ENCODE measurements at places on chromosomes 16 and 17.

- no peak for DNase-seq
Measured at GRCh38 chr17:27780828-27781404, 19.4 kb downstream of the NOS2 start.

DNA sequence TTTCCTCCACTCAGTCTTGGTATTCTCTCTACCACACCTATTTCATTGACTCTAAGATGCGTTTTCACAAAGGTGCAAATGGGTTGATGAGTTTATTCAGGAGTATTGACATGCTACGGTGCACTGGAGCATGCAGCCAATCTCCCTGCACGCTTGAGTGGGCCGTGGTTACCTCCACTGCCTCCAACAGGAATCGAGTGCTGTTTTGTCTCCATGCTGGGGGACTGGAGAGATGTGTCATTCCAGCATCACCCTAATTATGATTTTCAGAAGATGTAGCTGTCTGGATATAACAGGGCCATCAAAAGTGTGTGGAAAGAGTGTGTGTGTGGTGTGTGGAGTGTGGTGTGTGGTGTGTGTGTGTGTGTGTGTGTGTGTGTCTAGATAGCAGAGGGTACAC is 351.6 kb upstream of the ZFHX3 start:
- no peak for DNase-seq

DNA sequence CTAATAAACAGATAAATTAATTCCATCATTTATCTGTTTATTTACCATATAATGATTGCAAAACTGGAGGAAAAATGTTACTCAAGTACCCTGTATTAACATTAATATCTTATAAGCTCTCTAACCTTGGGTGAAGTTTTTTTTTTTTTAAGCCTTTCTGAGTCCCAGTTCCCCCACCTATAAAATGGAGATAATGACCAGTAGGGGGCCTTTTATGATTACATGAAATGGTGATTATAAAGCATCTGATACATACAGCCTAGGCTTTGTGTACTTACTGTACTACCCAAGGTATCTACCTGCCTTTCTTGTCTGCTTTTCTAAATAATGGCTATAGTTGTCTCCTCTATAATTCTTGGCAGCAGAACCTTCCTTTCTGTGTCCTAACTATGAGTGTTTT is 22.6 kb downstream of the LRRC36 start:
- no peak for DNase-seq

DNA sequence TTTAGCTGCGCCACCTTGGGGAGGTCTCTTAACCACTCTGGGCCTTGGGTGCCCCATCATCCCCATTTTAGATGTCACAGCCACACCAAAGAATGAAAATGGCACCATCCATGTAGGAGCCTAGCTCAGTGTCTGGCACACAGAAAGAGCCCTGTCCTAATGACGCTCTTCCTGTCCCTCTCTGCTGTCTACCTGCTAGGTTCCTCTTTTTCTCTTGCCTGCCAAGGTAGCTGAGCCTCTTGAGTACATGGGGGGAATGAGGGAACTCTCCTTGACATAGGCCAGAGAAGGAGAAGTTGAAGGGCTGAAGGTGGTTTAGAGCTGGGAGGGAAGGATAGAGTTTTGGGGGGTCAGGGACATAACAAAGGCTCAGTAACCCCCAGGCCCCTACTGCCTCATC is 1.8 kb downstream of the RUNDC3A start:
- DNase-seq = no peak

DNA sequence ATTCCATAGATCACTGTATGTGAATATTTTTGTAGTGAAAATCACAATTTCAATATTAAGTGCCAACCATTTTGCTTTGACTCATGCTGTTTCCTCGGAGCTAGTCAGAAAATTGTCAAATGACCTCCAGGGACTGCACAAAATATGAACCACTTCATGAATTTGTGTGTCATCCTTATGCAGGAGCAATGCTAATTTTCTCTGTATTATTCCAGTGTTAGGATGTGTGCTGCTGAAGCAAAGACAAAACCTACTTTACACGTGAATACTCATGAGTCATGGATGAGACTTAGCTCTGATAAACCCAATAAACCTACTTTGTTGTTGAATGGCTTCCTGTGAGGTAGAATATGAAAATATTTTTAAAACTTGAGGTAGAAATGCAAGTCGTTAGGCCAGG is 65.2 kb downstream of the SHCBP1 start:
- DNase-seq = no peak

GRCh38 chr16:58243528-58244004 is 45.7 kb upstream of the CSNK2A2 start:
- DNase-seq = no peak

DNA sequence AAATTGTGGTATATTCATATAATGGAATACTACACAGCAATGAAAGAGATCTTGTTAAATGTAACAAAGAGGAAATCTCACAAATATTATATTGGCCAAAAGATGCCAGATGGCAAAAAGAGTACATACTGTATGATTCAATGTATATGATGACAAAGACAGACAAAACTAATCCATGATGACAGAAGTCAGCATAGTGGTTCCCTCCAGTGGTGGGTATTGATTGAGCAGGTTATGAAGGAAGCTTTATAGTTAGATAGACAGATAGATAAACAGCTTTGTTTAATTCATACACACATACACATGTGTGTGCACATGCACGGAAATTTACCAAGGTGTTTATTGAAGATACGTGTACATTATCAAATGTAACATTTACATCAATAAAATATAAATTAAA is 74.4 kb upstream of the SMIM36 start:
- no peak for DNase-seq

GRCh38 chr16:52871481-52871880 is 181.2 kb downstream of the CHD9NB start:
- DNase-seq = no peak

DNA sequence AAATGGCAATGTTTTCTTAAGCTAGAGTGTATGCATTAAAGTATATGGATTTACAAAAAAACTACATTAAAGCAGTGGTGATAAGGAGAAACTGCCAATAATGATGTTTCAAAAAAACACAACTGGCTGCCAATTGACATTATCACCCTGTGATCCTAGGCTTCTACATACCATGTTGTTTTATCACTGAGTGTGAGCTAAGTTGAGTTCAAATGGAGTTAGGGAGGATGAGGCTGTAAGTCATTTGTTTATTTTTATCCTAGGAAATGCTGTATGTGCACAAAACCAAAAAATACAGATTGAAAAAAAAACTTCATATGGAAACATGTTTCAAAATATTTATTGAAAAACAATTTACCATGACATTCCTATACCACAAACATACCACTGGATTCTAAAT is 22.9 kb downstream of the CHCT1 start:
- DNase-seq = no peak

GRCh38 chr16:24966634-24967033 is 48.5 kb downstream of the ARHGAP17 start:
- no peak for DNase-seq

GRCh38 chr17:68457168-68457538 is at the start of gene WIPI1:
TSS of gene WIPI1 (minus strand) at chr17:68457496. CDS start at chr17:68457421, 75 bp downstream.
- DNase-seq = no peak

DNA sequence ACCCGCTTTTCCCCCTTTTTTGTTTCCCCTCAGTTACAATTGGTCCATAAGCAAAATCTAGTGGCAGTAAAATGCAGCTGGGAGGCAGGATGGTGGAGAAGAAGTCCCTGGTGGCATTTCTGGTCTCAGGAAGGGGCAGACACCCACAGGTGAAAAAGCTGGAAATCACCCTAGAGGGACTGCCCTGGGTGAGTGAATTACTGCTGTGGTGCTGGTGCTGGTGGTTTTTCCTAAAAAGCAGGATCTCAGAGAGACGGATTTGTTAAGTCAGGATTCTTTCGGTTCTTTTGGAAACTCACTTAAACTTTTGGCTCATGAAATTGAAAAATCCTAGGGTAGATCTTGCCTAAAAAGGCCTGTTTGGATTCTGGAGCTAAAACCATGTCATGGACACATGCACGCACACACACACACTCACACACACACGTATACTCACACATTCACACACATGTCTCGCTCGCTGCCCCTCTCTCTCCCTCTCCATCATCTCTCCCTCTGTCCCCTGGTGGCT is 65.8 kb downstream of the NKD1 start:
- no peak for DNase-seq

- DNase-seq = no peak
Measured at GRCh38 chr17:8952191-8952590, 13.3 kb downstream of the PIK3R5 start.

- DNase-seq = no peak
Measured at GRCh38 chr17:8420041-8420934, 15.4 kb upstream of the NDEL1 start.

DNA sequence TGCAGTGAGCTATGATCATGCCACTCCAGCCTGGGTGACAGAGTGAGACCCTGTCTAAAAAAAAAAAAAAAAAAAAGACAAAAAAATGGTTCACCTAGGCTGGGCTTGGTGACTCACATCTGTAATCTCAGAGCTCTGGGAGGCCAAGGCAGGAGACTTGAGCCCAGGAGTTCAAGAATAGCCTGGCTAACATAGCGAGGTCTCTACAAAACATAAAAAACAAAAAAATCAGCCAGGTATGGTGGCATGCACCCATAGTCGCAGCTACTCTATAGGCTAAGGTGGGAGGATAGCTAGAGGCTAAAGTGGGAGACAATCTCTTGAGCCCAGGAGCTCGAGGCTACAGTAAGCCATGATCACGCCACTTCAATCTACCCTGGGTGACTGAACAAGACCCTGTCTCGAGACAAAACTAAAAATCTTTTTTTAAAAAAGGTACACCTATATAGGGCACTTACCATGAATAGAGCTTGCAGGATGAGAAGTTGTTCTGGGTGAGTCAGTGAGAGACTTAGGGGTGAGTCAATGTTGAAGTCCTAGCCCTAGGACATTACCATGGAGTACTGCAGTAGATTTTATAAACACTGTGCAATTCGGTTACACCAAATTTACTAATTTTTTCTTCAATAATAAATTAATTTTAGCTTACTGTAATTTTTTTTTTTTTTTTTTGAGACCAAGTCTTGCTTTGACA is 19.0 kb downstream of the USP32 start:
- DNase-seq = no peak

- DNase-seq = no peak
Measured at GRCh38 chr17:42386777-42387657, 1.2 kb downstream of the STAT3 start.

- DNase-seq = no peak
Measured at GRCh38 chr16:86794216-86794864, 216.0 kb downstream of the FOXL1 start.

DNA sequence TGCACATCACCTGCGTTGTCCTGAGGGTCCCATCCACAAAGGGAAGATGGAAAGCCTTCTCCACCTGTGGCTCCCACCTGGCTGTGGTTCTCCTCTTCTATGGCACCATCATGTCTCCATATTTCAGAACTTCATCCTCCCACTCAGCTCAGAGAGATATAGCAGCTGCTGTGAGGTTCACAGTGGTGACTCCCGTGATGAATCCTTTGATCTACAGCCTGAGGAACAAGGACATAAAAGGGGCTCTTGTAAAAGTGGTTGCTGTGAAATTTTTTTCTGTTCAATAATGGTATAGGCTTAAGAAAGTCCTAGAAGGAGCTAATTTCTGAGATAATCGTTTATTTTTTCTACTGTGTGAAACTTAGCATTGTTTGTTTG is 18.7 kb downstream of the ZNF200 start:
- DNase-seq = no peak

DNA sequence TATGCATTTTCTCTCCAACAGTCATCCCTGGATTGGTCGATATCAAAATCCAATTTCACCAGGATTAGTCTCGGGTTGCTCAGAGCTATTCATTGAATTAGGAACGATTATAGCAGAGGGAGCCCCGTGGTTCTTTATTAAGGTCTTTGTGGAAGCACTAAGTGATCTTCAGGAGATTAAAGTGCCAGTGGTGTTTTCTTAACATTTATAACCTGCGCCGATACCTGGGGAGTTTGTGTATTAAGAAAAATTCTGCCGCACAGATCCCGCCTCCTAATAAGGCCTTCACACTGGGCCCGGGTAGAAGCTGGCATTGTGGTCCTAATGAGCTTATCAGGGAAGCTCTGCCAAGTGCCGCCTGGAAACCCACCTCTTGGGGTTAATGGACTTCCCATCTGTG is 238.7 kb downstream of the RBFOX1 start:
- DNase-seq = no peak

GRCh38 chr17:42132941-42133340 is 10.3 kb downstream of the HSPB9 start:
- no peak for DNase-seq

DNA sequence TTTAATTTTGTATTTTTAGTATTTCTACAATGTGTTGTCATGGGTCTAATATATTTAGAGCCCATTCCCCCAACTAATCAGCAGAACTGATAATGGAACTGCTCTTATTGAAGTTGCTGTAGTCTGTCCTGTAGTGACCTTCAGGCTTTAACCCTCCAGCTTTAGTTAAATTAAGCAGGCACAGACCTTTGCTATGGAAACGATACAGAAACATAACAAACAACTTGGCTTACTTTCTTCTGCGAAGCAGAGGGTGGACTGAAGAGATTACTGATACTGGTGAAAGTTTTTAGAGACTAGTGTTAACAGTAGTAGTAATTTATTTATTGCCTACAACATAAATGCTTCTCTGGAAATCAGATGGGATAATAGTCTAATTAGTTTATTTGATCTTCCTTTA is 61.4 kb downstream of the NFATC3 start:
- no peak for DNase-seq

DNA sequence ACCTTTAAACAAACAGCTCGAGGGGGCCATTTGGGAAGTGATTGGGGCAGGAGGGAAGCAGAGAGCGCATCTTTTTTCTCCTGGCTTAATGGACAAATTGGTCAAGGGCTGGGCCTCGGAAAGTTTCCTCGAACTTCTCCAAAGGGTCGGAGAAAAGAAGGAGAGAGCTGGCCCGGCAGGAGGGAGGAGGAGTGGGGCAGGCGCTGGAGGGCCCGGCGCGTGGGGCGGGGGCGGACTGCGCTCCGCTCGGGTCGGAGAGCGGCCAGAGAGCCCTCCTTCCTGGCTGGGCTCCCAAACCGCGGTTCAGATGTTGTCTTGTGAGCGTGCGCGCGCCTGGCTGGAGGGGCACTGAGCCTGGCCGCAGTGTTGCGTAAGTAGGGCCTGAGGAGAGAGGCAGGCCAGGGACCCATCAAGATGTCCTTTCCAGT is 1.2 kb downstream of the MMP2 start:
- DNase-seq = no peak

GRCh38 chr16:72311426-72311825 is 139.5 kb upstream of the PMFBP1 start:
- no peak for DNase-seq

DNA sequence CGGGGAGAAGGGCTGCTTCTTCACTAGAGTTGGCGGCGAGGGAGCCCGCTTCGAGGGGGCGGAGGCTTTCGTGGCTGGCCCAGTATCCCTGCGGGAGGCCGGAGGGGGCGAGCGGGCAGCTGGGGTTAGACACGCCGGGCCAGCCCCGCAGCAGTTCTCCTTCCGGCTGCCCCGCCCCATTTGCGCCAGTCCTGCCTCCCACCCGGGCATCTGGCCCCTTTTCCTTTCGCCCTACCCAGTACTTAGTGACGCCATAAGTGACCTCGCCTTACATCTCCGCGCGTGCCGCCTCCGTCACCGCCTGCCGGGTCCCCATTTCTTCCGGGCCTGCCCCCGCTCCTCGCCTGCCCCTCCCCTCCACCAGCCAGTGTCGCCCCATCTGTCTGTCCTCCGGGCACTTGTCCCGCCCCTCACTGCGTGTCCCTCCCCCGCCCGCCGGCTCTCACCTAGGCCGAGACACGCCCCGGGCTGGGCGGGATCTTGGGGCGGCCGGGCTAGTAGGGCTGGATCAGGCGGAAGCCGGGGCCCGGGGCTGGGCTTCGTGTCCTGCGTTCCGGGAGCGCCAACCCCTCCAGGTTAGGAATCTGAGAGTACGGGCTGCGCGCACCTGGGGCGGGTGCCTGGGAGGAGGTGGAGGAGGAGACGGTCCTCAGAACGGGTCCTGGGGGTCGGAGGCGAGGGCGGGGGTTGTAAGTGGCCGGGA is 14.3 kb downstream of the SPATA32 start:
- DNase-seq = peak; percentile 97

Measured in activated CD4-positive, alpha-beta T cell treated with anti-CD3 and anti-CD28 coated beads, Interleukin-2, amount 50 U/mL, for 1 hour (primary cell).